Smooth muscle cell of the umbilical artery (primary cell): ENCODE measurements at places on chromosomes 13 and 19. TPM values are rescaled to one million over a fixed set of nuclear protein-coding genes. Genes with fewer than 3 reads are reported as not detected.

Gene CGB8
- not detected in 2 replicates for total RNA-seq

Gene AMER2
- total RNA-seq = not detected in 2 replicates

Gene BEST2
- not detected in 2 replicates for total RNA-seq

Gene IER2
- 10.7 and 14.6 TPM in 2 replicates for total RNA-seq

Gene HSD17B14
- 5.5 and 19.0 TPM in 2 replicates for total RNA-seq

Gene NLRP7
- not detected in 2 replicates for total RNA-seq

Gene PROZ
- not detected in 2 replicates for total RNA-seq

Gene ERICH6B
- not detected in 2 replicates for total RNA-seq

Gene ETV2
- 0.30 TPM in 1 of 2 replicates, not detected in the other for total RNA-seq

Gene FGF22
- total RNA-seq = not detected in 2 replicates

Gene MYPOP
- total RNA-seq = 3.7 and 4.2 TPM in 2 replicates

Gene KL
- total RNA-seq = under 0.01 TPM in 1 of 2 replicates, not detected in the other

Gene ICAM4
- total RNA-seq = 1.9 and 2.1 TPM in 2 replicates

Gene CGB3
- total RNA-seq = not detected in 2 replicates

Gene ZNF829
- total RNA-seq = 2.6 and 2.7 TPM in 2 replicates

Gene COL4A1
- 1,935 and 2,219 TPM in 2 replicates for total RNA-seq

Gene ZNF805
- 44.6 and 50.5 TPM in 2 replicates for total RNA-seq

Gene LRRC25
- total RNA-seq = not detected in 2 replicates

Gene PIH1D1
- total RNA-seq = 73.1 and 108 TPM in 2 replicates

Gene GARIN5A
- 0.30 TPM in 1 of 2 replicates, not detected in the other for total RNA-seq

Gene ADGRE3
- not detected in 2 replicates for total RNA-seq

Gene ARMC6
- 36.2 and 54.6 TPM in 2 replicates for total RNA-seq

Gene CFAP97D2
- total RNA-seq = not detected in 2 replicates

Gene LMTK3
- total RNA-seq = 1.7 and 2.1 TPM in 2 replicates

Gene TMEM221
- total RNA-seq = under 0.01 TPM in 1 of 2 replicates, not detected in the other

Gene KLK15
- total RNA-seq = not detected in 2 replicates

Gene SSC5D
- total RNA-seq = 13.7 and 16.0 TPM in 2 replicates

Gene SLC17A7
- total RNA-seq = not detected in 2 replicates

Gene GPC5
- 0.09 and 0.30 TPM in 2 replicates for total RNA-seq

Gene ZNF888
- total RNA-seq = 4.2 and 6.6 TPM in 2 replicates

Gene CCDC194
- not detected in 2 replicates for total RNA-seq

Gene C1QTNF9
- not detected in 2 replicates for total RNA-seq

Gene TUBA3C
- not detected in 2 replicates for total RNA-seq

Gene C5AR1
- under 0.01 and 0.18 TPM in 2 replicates for total RNA-seq

Gene TTC9B
- not detected in 2 replicates for total RNA-seq

Gene TEKTIP1
- total RNA-seq = not detected in 2 replicates

Gene LGI4
- under 0.01 and 0.05 TPM in 2 replicates for total RNA-seq

Gene CEACAM20
- total RNA-seq = not detected in 2 replicates

Gene ZNF256
- total RNA-seq = 3.3 and 3.6 TPM in 2 replicates

Gene ETFB
- 58.8 and 149 TPM in 2 replicates for total RNA-seq

Gene POGLUT2
- total RNA-seq = 68.9 and 74.7 TPM in 2 replicates
